Activated gamma-delta T cell (primary cell): ENCODE measurements at places on chromosomes 5 and 9.

DNA sequence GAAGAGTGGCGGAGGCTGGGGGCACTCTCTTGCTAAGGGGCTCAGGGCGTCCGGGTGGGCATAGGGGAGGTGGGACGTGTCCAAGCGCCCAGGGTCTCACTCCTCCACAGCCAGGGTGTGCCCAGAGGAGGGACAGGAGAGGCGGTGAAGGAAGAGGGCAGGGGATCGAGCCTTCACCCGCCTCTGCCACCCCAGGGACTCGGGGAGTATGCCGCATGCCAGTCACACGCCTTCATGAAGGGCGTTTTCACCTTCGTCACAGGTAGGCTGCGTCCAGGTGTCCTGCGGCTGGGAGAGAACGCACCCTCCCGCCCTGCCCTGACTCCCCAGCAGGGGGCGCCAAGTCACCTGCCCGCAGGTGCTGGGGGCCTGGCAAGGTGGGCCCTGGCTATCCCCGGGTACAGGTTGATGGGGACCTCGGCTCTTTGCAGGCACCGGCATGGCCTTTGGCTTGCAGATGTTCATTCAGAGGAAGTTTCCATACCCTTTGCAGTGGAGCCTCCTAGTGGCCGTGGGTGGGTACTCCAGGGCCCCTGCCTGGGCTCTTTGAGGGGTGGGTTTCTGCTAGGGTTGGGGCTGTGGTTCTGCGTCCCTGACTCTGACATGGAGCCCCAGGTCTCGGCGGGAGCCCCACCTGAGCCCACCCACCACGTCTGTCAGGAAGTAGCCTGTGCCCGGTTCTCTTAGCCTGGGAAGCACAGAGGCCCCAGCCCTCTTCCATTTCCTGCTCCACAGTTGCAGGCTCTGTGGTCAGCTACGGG, 552 bp downstream of the TMEM141 start:
- DNase-seq: peak; percentile 38

DNA sequence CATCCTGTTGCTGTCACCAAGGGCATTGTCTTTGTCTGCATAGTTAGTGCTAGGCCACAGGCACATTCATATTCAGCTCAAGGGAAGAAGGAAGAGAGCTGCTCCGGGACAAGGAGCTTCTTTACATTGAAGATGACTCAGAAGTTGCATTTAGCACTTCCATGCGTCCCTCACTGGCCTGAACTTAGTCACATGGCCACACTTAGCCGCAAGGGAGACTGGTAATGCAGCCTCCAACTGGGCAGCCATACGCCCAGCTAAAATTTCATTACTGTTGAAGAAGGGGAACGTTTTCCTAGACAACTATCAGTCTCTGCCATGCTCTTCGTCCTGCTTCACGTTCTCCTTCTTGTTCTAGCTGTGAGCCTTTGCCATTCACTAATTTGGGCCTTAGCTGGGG, 20.0 kb downstream of the ACTL7B start:
- DNase-seq: no peak

DNA sequence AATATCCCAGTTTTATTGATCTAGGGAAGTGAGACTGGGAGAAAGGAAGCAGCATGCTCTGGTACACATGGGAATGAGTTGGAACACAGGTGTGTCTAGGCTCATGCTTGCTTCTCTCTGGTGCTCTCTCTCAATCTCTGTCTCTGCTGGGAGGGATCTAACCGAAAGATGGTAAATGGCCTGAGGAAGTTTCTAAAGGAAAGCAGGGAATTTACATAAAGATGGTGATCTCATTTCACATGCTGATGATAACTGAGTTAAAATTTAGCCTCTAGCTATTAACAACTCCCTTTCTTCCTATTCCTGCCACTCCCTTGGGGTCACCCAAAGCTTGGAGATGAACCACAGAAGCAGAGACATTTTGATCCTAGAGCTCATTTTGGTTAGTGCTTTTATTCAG, 436.2 kb downstream of the SH3GL2 start:
- DNase-seq: no peak

- DNase-seq: no peak
Observed at GRCh38 chr9:111957856-111958631, 61.4 kb downstream of the UGCG start.

GRCh38 chr5:87210743-87211142, 56.9 kb upstream of the RASA1 start:
- no peak for DNase-seq

GRCh38 chr9:104836235-104836634, 72.3 kb downstream of the NIPSNAP3B start:
- no peak for DNase-seq

DNA sequence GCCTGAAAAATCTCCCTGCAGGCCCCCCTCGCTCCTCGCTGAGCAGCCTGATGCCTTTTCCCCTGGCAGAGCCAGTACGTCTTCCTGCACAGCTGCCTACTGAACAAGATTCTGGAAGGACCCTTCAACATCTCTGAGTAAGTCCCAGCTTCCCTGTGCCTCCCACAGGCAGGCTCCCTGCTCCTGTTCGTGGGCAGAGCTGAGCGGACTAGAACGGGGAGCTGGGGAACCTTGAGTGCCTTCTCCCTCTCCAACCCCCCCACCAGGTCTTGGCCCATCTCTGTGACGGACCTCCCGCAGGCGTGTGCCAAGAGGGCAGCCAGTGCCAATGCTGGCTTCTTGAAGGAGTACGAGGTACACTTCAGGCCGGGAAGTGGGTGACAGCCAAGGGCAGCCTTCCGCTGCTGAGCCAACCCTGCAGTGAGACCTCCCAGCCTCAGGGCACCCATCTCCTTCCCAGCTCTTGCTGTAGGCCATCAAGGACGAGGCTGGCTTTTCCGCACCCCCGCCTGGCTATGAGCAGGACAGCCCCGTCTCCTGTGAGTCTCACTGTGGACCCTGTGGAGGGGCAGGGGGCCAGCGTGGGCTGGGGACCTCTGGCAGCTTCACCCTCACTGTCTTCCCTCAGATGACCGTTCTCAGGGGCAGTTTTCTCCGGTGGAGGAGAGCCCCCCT, 21.1 kb upstream of the SPTLC1 start:
- DNase-seq: no peak

DNA sequence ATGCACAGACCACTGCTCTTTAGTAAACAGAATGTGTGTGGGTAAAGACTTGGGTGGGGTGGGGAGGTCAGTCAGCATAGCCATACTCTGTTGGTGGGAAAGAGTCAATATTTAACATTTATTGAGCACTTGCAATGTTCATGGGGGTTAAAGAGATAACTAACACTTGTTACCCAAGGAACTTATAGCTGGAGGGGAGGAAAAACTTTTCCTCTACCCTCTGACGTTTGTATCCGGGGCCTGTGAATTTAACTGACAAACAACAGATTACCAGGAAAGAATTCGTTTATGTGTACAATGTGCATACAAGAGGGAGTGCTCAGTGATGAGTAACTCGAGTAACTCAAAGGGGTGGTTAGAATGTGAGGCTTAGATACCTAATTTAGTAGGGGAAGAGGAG, 6.8 kb upstream of the CLINT1 start:
- DNase-seq: no peak

- DNase-seq: no peak
Observed at GRCh38 chr5:132493241-132493640, 2.7 kb upstream of the IRF1 start.

DNA sequence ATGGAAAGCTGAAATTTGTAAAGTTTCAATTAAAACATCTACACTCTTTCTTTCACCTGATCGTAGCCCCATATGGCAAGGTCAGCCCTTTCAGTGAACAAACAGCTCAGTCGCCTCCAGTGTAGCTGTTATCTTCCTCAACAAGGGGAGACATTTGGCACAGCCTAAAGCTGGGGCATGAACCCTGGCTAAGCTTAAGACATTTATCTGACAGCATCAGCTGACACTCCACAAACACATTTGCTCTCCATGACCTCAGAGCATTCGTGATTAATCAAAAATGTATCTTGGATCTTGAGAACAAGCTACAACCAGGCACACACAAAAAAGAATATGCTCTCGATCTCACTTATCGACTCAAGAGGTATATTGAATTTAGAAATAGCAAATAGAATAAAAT, 67.3 kb downstream of the POU5F2 start:
- no peak for DNase-seq

- peak; percentile 98 for DNase-seq
Observed at GRCh38 chr5:172770675-172771438, at the start of gene DUSP1. Gene DUSP1 (minus strand): TSS chr5:172771195. CDS start chr5:172770952, 243 bp downstream.

DNA sequence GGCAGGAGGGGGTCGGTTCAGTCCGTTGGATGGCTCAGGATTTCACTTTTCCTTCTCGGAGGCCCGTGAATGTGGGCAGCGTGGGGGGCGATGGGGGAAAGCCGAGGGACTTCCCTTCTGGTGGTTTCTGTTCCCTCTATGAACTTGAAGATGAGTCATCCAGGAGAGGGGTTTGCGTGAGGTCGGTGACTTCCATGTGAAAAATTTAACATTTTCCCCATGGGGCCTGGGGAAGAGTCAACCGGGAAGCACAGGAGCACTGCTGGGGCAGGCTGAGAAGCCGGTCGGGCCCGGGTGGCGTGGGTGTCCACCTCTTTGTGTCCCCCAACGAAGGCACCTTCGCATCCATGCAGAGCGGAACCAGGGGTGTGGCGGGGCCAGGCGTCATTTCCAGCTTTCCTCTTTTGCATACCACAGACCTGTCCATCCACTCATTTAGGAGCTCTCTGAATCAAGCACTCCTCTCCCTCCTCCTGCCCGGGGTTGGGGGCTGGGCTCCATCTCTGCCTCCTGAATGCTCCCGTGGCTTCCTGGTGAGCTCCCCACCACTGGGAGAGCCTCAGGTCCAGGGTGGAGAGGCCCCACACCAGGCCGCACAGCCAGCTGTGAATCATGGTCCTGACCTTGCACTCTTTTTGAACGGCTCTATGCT, 68.4 kb downstream of the ANKRD33B start:
- no peak for DNase-seq

GRCh38 chr5:167945542-167946384, 345.7 kb upstream of the WWC1 start:
- no peak for DNase-seq

GRCh38 chr5:161530700-161531099, 15.8 kb downstream of the GABRB2 start:
- DNase-seq: no peak

GRCh38 chr5:96968074-96968473, 32.2 kb downstream of the LNPEP start:
- DNase-seq: no peak

DNA sequence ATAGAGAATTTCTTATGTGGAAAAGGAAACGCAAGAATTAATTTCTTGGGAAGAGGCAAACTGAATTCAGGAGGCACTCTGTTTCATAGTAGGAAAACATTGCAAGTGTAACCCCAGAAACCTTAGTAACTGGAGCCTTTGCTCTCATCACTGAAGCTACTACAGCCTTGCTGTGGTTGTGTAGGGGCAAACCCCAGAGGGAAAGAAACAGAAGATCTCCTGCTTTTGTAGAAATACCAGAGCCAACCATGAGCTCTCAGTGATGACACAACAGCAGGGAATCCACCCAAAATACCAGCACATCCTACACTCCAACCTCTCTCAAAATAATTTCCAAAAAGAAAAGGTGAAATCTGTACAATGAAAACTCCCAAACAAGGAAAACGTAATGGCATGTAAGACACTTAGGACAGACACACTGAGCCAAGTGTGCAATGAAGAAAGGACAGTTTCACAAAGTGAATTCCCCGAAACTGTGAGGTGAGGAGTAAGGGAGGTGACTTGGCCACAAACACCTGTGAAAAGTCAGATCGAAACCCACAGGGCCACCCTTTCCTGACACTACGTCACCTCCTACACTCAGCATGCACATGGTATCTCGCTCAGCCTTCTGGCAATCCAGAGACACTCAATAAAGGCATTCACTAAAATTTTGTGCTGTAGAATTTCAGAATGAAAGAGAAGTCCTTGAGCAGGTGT, 8.5 kb upstream of the ACSL6 start:
- no peak for DNase-seq

- DNase-seq: no peak
Observed at GRCh38 chr5:175894793-175895192, 23.4 kb downstream of the CPLX2 start.

DNA sequence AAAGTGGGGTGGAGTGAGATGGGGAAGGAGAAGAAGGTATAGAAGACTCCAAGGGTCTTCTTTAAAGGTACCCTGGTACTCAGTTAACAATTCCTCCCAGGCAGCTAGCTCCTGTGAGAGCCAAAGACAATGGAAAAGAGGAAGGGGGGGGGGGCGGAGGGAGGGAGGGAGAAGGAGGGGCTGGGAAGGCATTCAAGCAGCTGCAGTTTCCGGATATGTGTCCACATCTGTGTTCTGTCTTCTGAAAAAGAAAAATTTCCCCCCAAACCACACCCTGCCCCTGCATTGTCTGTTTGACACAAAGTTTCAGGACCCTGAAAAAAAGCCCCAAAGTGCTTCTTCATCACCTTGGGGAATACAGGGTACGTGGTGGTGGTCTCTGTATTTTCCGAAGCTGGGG, 11.1 kb downstream of the SPRY4 start:
- no peak for DNase-seq

DNA sequence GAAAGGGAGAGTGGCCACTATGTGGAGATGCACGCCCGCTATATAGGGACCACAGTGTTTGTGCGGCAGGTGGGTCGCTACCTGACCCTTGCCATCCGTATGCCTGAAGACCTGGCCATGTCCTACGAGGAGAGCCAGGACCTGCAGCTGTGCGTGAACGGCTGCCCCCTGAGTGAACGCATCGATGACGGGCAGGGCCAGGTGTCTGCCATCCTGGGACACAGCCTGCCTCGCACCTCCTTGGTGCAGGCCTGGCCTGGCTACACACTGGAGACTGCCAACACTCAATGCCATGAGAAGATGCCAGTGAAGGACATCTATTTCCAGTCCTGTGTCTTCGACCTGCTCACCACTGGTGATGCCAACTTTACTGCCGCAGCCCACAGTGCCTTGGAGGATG, 19.8 kb downstream of the RGMB start:
- no peak for DNase-seq

DNA sequence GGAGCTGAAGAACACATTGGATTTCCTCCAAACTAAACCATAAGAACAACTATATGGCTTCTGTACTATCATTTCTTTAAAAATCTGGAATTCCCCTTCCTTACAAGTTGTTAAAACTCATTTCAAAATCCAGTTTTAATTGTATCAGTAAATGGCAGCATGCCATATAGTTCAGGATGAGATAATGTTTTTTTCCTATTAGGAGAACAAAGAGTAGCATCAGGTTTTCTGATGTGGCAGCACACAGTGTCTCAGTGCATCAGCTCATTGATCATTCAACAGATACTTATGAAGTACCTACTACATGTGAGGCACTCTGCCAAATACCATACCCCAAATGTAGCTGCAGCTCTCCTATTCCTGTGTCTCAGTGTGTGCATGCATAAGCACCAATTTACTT, 161.1 kb downstream of the EPB41L4A start:
- DNase-seq: no peak

DNA sequence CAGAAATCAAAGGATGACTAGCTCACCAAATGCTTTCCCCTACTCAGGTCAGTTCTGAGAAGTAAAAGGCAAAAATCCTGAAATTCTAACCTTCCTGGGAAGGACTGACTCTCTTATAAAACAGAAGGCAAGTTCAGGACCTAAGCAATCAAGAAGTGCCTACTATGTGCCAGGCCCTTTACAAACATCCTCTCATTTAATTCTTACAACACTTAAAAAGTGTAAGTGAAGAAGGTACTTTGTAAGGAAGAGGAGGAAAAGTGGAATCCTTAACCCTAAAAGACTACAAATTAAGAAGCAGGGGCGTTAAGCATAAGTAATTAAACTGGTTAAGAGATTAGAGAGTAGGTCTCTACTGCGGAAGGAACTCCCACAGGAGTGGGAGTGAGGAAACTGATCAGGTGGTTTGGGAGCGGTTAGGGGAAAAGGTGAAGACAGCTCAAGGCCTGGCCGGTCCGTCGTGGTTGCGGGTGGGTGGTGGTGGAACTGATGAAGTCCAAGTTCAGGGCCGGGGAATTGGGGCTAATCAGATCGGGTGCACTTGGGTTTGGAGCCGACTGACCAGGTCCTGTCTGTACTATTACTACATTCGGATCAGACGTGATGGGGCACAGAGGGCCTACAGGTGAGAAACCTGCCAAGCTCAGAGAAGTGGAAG, 839 bp downstream of the MED27 start:
- no peak for DNase-seq
